D341Med (cell line): ENCODE measurements at places on chromosomes 2 and 18.
A peak's percentile ranks its signal among the peaks of the same experiment; 100 is the strongest.

GRCh38 chr2:171702781-171703556 is 15.7 kb downstream of the DYNC1I2 start:
- no peak for DNase-seq

DNA sequence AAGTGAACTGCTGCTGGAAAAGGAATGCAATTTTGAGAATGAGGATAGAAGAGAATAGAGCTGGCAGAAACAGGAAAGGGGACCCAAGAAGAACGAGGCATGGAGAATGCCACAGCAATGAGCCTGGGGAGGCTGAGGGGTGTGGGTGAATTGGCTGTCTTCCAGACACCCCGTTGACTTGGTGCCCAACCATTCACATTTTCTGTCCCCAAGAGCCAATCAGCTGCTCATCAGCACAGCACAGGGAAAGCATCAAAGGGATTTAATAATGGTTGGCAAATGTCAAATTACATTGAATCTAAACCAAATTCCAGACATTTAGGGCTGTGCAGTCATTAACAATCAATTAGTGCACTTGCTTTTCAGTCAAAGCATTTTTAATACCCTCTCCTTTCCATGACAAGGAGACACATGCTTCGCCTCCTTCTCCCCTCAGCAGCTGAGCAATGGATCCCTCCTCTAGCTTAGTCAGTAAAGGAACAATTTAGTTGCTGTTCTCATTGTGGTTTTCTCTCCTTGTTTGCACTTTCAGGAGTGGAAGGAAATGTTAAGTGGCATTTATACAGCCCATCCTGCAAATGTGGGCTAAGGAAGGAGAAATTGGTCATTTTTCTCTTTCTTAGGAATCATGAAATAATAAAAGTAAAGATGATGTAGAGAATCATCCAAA is 98.8 kb downstream of the KLF7 start:
- DNase-seq: no peak

DNA sequence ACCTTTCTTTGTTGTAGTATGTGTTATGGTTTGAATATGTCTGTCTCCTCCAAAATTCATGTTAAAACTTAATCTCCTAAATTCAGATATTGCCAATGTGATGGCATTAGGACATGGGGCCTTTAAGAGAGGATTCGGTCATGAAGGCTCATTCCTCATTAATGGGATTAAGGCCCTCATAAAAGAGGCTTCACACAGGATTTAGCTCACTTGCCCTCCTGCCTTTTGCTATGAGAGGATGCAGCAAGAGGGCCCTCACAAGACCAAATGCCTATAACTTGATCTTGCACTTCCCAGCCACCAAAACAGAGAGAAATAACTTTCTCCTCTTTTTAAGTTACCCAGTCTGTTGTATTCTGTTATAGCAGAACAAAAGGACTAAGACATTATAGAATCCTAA is 19.7 kb downstream of the ZBTB14 start:
- no peak for DNase-seq

GRCh38 chr2:33579227-33579626 is 19.9 kb downstream of the FAM98A start:
- no peak for DNase-seq

DNA sequence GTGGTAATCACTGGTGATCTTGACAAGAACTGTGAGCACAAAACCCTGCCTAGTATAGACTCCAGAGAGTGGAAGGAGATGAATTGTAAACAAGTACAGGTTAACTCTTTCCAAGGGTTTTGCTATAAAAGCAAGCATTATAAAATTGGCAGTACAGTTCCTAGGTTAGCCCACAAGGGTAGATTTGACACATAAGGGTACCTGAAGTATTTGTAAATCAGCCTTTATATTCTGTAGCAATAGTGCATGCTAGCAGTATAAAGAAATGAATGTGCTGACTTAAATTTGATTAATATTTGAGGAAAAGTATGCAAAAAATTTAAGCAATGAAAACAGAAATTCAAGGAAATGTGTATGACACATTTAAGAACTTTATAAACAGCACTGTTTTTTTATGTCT is 42.4 kb downstream of the SP3 start:
- DNase-seq: no peak

DNA sequence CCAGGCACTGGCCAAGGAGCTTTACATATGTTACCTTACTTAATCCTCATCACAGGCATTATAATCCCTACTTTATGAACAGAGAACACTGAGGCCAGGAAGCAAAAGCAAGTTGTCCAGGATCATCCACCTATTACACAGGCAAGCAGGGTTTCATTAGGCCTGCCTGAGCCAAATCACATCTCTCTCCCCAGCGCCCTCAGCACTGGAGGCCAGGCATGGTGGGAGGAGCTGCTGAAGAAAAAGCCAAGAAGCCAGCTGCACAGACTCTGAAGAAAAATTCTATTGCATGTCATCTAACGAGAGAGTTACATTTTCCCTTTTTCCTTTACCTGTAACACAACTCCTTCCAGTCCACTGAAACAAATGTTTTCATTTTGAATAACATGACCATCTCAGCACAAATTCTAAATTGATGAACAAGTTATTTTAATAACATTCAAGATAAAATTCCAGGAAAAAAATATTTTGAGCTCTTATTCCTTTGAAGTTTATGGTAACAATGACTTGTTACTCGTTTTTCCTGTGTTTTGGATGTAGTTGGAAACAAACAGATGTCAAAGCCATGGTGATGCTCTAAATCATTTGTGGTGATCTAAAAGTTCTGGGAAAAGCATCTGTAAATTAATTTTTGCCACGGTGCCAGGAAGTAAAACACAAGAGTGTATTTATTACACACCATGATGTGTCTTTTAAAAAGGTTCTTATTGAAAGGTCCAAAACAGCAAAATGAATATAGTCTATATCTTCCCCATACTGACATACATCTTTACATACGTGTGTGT is 139.0 kb upstream of the ITGB6 start:
- no peak for DNase-seq

- DNase-seq: peak; percentile 31
Measured at GRCh38 chr2:122535960-122536505, 780.6 kb downstream of the TSN start.

DNA sequence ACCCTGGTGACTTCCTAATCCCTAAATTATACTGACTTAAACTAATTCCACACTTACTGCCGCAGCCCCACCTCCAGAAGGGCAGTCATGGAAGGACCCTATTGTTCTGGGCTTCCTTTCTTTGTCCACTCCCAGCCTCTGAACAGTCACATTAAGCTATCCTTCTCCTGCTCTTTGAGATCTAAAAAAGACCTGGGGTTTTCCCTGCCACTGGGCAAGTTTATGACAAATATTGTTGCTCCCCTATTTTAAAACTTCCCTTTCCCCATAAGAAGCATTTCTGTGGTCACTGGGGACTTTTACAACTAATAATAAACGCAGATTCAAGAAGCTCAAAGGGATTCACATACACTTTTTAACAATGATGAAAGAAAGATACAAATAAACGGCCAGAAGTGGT is 47.2 kb upstream of the XPO1 start:
- no peak for DNase-seq

- DNase-seq: no peak
Measured at GRCh38 chr18:63684718-63685117, 18.0 kb upstream of the SERPINB11 start.

- no peak for DNase-seq
Measured at GRCh38 chr2:7025082-7025481, 107.9 kb downstream of the RNF144A start.

DNA sequence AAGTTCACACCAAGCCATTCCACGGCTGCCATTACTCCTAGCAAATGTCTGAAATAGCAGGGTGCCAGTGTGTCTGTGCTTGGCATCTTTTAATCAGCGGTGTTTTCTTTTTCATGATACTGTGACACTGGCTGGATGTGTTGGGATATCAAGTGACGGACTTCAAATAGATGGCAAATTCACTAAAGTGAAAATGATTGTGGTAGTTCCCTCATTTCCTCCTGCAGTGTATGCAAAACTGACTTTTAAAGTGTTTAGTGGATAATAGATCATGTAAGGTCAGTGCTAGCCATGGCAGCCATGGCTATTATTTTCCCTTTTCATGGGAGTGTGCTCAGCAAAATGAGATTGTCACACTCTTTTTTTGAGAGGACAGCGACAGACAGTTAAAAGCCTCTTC is 261.5 kb upstream of the SIX3 start:
- no peak for DNase-seq

GRCh38 chr2:130302164-130302886 is 40.4 kb upstream of the IMP4 start:
- no peak for DNase-seq

- no peak for DNase-seq
Measured at GRCh38 chr2:27627963-27628766, 647 bp downstream of the CCDC121 start.

DNA sequence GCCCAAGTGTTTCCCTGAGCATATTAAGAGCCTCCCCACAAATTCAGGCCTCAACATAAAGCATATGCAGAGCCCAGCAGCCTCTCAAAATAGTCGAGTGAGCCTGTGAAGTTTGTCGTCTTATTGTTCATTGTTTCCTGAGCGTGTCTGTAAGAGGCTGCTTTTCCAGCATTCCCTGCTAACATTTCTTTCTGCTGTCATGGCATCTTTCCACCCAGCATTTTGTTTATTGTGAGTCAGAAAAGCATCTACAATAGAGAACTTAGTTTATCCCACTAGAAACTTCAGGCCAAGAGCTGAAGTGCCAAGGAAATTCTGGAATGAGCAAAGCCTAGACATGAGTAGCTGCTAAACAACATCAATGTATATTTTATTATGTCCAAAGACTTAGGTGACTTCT is 46.3 kb upstream of the STAM2 start:
- no peak for DNase-seq

- no peak for DNase-seq
Measured at GRCh38 chr2:70498054-70498453, 55.6 kb downstream of the TGFA start.

- DNase-seq: no peak
Measured at GRCh38 chr2:231545105-231545902, 15.1 kb upstream of the NMUR1 start.

DNA sequence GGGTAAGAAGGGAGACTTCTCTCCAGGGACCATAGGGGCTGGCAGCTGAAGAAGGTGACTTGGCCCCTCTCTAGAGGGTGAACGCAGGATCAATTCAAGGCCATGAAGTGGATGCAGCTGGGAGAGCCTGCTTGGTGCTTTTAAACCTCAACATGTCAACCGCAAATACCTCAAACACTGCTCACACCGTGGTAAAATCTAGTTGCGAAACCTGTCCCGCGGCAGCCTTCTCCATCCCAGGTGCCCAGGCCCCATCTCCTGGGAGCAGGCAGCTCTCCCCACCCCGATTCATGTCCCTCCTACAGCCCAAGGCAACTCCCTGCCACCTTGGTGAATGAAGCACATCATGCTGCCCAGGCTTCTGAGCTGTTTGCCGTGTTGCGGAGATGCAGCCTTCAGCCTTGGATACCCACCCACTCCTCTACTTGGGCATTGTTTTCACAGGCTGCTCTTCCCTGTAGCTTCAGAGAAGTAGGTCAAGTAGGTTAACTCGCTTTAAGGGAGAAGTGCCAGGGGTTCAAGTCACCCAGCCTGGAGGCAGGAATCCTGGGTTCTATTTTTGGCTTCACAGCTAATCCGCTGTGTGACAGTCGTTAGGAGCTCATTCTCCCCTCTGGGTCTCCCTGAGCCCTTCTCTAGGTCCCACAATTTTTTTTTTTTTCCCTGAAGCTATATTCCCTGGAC is 6.2 kb upstream of the EFR3B start:
- DNase-seq: no peak

DNA sequence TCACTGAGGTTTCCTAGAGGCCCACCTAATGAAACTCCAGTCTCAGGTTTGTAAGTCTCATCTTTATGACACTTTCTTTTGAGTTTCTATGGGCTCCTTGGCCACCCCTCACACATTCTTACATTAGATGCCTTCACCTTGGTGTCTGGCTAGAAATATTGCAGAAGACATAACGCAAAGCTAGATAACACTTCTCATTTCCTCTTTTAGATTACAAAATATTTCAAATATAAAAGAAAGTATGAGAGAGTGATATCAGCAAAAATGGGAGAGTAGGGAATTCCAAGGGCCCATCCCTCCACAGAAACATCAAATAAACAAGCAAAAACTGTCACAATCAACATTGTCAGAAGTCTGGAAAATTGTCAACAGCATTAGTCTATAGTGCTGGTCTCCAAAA is 43.3 kb upstream of the ZCCHC2 start:
- no peak for DNase-seq

GRCh38 chr18:74078257-74078656 is 69.4 kb downstream of the FBXO15 start:
- DNase-seq: no peak

- DNase-seq: no peak
Measured at GRCh38 chr2:108382196-108382595, 4.4 kb downstream of the SULT1C4 start.

- DNase-seq: no peak
Measured at GRCh38 chr2:203918264-203918663, 18.3 kb upstream of the ICOS start.

DNA sequence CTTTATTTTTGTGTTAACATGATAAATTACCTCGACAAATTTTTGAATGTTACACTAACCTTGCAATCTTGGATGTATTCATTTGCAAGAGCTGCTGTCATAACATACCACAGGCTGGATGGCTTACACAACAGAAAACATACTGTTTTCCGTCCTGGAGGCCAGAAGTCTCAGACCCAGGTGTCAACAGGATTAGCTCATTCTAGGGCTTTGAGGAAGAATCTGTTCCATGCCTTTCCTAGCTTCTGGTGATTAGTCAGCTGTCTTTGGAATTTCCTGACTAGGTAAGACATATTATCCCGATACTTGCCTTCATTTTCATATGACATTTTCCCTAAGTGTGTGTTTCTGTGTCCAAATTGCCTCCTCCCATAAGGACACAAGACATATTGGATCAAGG is 188.6 kb upstream of the CDH19 start:
- DNase-seq: no peak

DNA sequence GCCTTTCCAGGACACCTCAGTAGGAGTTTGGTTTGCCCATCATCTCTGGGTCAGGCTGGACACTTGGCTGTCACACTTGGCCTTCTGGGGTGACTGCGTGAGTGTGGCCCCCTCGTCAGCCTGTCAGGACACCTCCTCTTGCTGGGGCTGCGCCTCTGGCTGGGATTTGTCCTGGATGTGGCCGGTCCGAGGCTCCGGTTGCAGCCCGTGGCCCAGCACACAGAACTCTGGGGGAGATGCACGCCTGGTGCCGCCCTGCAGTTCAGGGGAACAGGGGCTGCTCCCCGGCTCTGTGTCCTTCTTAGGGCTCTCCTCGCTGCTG is 9.6 kb downstream of the PCARE start:
- no peak for DNase-seq

DNA sequence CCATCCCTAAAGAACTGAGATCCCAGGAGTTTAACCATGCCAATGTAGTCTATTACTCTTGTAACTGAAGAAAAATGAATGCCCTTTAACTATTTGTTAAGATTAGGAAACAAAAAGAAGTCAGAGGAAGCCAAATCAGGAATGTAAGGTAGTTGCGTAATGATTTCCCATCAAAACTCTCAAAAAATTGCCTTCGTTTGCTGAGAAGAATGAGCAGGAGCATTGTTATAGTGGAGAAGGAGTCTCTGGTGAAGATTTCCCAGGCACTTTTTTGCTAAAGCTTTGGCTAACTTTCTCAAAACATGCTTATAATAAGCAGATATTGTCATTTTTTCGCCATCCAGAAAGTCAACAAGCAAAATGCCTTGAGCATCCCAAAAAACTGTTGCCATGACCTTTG is 224.0 kb upstream of the SIX2 start:
- no peak for DNase-seq

- no peak for DNase-seq
Measured at GRCh38 chr2:170101789-170102188, 76.2 kb upstream of the MYO3B start.

- no peak for DNase-seq
Measured at GRCh38 chr18:22847392-22847791, 85.7 kb upstream of the RBBP8 start.
